Activated T-helper 2 cell treated with anti-CD3 and anti-CD28 coated beads, Interferon-gamma antibody, Interleukin-2, Interleukin-4, amounts not matched to agents 10 μg/mL and 5 μg/mL and 100 μg/mL, durations not matched to agents 14 hours and 24 hours and 36 hours (primary cell): ENCODE measurements at places on chromosomes 16 and 17. TPM values are rescaled to one million over a fixed set of nuclear protein-coding genes. Genes with fewer than 3 reads are reported as not detected.

Gene WDR45B
- 63.1 and 66.9 TPM in 2 replicates for total RNA-seq

Gene KRTAP3-3
- not detected in 2 replicates for total RNA-seq

- no peak for DNase-seq
- H3K4me1 ChIP-seq: peaks cover 21% of the 10 kb centered on the region
- H3K27me3 ChIP-seq: peaks cover 2% of the 10 kb centered on the region
- no peak overlapping the region for H3K4me3 ChIP-seq
These were observed 41.2 kb downstream of the PRMT7 start for GRCh38 chr16:68351991-68352431.

GRCh38 chr16:79426663-79427062, 173.9 kb downstream of the MAF start:
- peaks cover 11% of the 10 kb centered on the region for H3K27me3 ChIP-seq
- no peak overlapping the region for H3K27ac ChIP-seq
- H3K4me1 ChIP-seq: no peaks in the 10 kb centered on the region
- no peak overlapping the region for H3K4me3 ChIP-seq

DNA sequence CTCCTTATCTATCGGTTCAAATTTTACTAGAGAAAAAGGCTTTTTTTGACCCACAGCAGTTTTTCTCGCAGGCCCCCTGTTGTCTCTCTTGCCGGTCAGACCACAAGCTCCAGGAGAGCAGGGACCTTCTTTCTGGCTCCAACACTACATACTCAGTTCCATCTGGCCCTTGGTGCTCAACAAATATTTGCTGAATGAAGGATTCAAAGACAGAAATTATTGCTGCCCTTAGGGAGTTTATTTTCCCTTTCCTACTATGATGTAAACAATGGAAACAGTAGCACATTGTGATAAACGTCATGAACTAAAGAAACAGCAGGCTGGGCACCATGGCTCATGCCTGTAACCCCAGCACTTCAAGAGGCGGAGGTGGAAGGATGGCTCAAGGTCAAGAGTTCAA, 59.0 kb upstream of the ATP2A3 start:
- H3K4me1 ChIP-seq: no peaks in the 10 kb centered on the region
- H3K27ac ChIP-seq: no peak overlapping the region
- H3K36me3 ChIP-seq: peaks cover 90% of the 10 kb centered on the region

Gene PPP1R27
- total RNA-seq: not detected in 2 replicates

GRCh38 chr17:31686495-31686894, 172.5 kb downstream of the COPRS start:
- peaks cover 18% of the 10 kb centered on the region for H3K27me3 ChIP-seq
- H3K4me3 ChIP-seq: no peak overlapping the region
- no peak overlapping the region for H3K27ac ChIP-seq
- no peaks in the 10 kb centered on the region for H3K36me3 ChIP-seq

DNA sequence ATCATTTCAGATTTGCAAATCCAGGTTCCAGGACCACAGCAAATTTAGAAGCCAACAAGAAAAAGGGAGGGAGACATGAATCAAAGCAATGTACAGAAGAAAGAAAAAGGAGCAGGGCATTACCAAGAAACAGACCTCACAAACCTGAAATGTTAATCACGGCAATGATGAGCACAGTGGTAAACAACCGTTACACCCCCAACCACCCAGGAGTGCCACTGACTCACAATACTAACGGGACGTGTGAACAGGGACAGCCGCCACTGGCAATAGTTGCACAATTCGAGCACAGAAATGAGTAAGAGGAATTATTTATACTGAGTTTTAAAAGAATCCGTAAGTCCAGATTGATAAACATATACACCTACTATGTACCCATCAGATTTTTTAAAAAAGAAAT, 13.8 kb downstream of the USP22 start:
- H3K36me3 ChIP-seq: peaks cover 65% of the 10 kb centered on the region
- no peak for DNase-seq
- peak overlapping the region; percentile 65 for H3K27ac ChIP-seq

DNA sequence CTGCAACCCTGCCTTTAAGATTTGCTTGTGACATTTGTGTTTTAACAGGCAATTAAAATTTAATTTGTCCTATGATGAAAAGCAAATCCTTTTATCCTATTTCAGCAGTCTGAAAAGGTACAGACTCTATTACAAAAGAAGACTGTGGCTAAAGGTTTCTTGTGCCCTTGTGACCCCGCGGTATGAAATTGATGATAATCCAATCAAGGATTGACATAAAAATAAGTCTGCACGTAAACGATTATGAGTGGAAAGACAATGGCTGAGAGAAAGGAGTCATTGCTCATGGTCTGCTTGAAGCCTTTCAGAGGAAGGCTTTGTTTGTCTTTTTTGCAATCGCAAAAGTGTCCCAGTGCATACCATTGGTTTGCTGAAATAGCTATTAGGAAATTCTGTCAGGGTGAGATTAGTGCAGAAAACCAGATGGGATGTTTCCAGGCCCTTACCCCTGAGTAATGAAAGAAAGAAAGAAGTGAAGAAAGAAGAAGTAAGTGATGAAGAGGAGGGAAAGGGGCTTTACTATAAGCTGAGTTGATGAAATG, 867.8 kb upstream of the CDH8 start:
- H3K4me1 ChIP-seq: no peaks in the 10 kb centered on the region
- H3K4me3 ChIP-seq: no peak overlapping the region
- DNase-seq: no peak

Gene CSNK2A2
- total RNA-seq: 90.5 and 93.9 TPM in 2 replicates

Gene FMNL1
- total RNA-seq: 469 and 475 TPM in 2 replicates

DNA sequence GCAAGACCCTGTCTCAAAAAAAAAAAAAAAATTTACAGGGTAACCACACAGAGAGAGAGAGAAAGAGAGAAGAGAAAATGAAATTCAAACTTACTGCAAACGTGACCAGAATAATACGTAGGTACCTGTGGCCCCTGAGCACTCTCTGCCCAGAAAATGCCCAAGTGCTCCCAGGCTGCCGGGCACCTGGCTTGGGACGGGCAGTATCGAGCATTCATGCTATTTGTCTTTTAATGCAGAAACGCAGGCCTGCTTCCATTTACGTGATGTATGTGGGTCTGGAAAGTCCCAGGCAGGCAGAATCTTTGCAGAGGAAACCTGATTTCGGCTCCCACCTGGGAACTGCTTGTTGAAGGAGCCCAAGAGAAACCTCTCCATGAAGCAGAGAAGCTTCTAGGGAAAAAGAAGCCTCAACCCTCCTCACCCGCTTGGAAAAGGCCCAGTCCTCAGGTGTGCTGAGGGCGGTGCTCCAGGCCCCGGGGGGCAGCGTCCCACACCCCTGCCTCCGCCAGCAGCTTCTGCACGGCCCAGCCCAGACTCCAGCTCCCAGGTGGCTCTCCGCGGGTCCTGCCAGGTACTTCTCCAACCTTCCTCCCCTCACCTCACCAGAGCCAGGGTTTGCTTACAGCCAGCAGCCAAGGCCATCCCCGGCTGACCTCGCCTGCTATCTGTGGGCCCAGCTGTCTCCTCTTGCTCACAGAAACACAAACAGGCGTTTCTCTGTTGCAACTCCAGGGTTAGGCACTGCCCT, 14.0 kb downstream of the RPH3AL start:
- H3K27ac ChIP-seq: no peak overlapping the region
- no peak overlapping the region for H3K4me3 ChIP-seq
- DNase-seq: no peak
- H3K36me3 ChIP-seq: no peaks in the 10 kb centered on the region
- no peaks in the 10 kb centered on the region for H3K4me1 ChIP-seq

GRCh38 chr16:22053921-22054341, 38.4 kb upstream of the VWA3A start:
- H3K27ac ChIP-seq: peak overlapping the region; percentile 28
- H3K36me3 ChIP-seq: peaks cover 13% of the 10 kb centered on the region

GRCh38 chr16:76970087-76970744, 220.8 kb upstream of the MON1B start:
- no peaks in the 10 kb centered on the region for H3K36me3 ChIP-seq
- H3K27ac ChIP-seq: no peak overlapping the region
- DNase-seq: no peak
- no peak overlapping the region for H3K4me3 ChIP-seq
- no peaks in the 10 kb centered on the region for H3K4me1 ChIP-seq
- H3K27me3 ChIP-seq: peaks cover 8% of the 10 kb centered on the region

DNA sequence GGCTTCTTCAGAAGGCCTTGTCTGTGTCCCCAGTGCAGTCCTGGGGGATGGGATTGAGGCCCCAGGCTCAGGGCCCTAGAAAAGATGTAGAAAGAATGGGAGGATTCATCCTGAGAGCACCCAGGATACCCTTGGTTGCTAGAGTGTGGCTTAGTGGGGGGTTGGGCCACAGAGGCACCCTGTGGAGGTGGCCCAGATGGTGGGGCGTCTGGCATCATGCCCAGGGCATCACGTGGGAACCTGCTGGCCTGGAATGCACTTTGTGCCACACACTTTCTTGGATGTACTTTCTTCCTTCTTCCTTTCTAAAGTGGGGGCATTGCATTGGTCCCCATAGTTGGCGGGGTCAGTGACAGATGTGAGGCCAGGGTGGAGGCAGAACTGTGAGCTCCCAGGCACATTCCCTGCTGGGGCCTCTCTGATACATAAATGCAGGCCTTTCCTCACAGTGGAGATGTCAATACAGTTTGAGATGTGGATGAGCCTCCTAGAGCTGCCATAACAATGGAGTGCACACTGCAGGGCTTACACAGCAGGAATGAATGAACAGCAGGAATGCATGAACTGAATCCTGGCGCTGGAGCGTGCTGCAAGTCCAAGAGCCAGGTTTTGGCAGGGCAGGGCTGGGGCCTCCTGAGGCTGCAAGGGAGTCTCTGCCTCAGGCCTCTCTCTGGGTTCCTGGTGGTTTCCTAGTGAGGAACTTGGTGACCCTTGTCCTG, 43.3 kb downstream of the MGAT5B start:
- no peak overlapping the region for H3K4me3 ChIP-seq
- no peaks in the 10 kb centered on the region for H3K27me3 ChIP-seq
- H3K4me1 ChIP-seq: no peaks in the 10 kb centered on the region
- no peak for DNase-seq

DNA sequence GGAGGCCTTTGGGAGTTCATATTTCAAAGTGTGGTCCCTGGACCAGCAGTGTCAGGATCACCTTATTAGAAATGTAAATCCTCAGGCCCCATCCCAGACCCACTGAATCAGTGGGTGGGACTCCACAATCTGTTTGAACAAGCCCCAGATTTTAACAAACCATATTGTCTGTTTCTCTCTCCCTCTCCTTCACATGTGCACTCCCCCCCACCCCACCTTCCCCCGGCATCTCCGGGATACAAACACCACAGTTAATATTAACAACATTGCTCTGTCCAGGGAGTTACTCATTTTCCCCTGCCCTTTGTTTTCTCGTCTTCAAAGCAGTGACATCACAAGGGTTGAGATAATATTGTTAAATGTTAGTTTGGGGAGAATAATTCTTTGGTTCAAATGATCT, 127.3 kb downstream of the KATNIP start:
- H3K27ac ChIP-seq: no peak overlapping the region
- DNase-seq: no peak
- no peak overlapping the region for H3K4me3 ChIP-seq
- H3K36me3 ChIP-seq: no peaks in the 10 kb centered on the region

DNA sequence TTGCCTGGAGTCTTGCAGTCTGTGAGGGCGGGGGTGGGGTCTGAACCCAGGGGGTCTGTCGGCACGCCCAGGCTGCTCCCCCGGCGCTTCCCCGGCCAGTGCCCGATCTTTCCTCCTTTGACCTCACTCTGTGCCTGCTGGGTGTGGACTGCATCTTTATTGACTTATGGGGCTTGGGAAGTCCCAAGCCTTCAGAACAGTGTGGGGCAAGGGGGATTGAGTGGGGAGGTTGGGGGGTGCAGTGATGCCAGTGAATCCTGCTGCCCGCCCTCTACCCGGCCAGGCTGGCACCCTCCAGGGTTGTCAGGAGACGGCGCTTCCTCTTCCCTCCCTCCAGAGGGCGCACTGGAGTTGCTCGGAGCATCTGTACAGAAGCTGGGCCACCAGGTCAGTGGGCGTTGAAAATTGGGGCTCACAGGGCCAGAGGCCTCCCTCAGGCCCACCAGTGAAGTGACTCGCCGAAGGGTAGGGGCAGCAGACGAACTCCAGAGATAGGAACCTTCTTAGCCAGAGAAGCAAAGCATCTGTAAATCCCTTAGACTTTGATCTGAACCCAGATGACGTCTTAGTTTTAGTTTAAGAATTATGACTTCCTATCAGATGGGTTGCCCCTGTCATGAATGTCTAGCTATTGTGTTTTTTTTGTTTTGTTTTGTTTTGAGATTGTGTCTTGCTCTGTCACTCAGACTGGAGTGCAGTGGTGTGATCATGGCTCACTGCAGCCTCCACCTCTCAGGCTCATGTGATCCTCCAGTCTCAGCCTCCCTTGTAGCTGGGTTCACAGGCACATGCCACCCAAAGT, 184.8 kb upstream of the CIBAR2 start:
- no peak overlapping the region for H3K27ac ChIP-seq
- peak; percentile 49 for DNase-seq
- H3K27me3 ChIP-seq: peaks cover 4% of the 10 kb centered on the region

GRCh38 chr17:43545383-43545632, 832 bp downstream of the ETV4 start:
- H3K4me3 ChIP-seq: peak overlapping the region; percentile 90
- H3K27ac ChIP-seq: no peak overlapping the region
- peaks cover 43% of the 10 kb centered on the region for H3K27me3 ChIP-seq
- peaks cover 19% of the 10 kb centered on the region for H3K4me1 ChIP-seq
- H3K36me3 ChIP-seq: no peaks in the 10 kb centered on the region

- DNase-seq: no peak
- H3K4me3 ChIP-seq: no peak overlapping the region
- H3K27ac ChIP-seq: no peak overlapping the region
- no peaks in the 10 kb centered on the region for H3K36me3 ChIP-seq
- no peaks in the 10 kb centered on the region for H3K27me3 ChIP-seq
These were observed 67.3 kb downstream of the RBFOX3 start for GRCh38 chr17:79543531-79543930.

Gene TMC8
- total RNA-seq: 196 and 208 TPM in 2 replicates

Gene JMJD8
- 48.8 and 52.9 TPM in 2 replicates for total RNA-seq

Gene MARVELD3
- not detected in 2 replicates for total RNA-seq

Gene MYCBPAP
- total RNA-seq: 3.1 and 4.4 TPM in 2 replicates

DNA sequence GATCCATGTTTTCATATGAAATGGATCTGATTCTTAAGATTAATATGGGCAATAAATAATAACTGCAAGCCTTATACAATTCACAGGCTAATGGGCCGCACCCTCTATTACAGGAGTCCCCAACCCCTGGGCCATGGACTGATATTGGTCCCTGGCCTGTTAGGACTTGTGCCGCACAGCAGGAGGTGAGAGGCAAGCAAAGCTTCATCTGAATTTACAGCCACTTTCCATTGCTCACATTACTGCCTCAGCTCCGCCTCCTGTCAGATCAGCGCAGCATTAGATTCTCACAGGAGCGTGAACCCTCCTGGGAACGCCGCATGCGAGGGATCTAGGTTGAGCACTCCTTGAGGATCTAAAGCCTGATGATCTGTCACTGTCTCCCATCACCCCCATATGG, 26.8 kb downstream of the METTL16 start:
- H3K4me3 ChIP-seq: no peak overlapping the region
- H3K4me1 ChIP-seq: peaks cover 19% of the 10 kb centered on the region
- DNase-seq: no peak

- DNase-seq: no peak
- H3K27ac ChIP-seq: no peak overlapping the region
- H3K4me1 ChIP-seq: no peaks in the 10 kb centered on the region
- H3K4me3 ChIP-seq: no peak overlapping the region
These were observed 32.5 kb downstream of the NMT1 start for GRCh38 chr17:45093444-45094110.

- peaks cover 2% of the 10 kb centered on the region for H3K4me1 ChIP-seq
- H3K4me3 ChIP-seq: no peak overlapping the region
- DNase-seq: no peak
- H3K27me3 ChIP-seq: no peaks in the 10 kb centered on the region
- H3K27ac ChIP-seq: no peak overlapping the region
These were observed 15.9 kb downstream of the ANKRD40 start for GRCh38 chr17:50691550-50692447.

GRCh38 chr17:48970865-48971687, 2.7 kb upstream of the GIP start:
- no peaks in the 10 kb centered on the region for H3K36me3 ChIP-seq
- H3K27me3 ChIP-seq: peaks cover 19% of the 10 kb centered on the region
- H3K4me3 ChIP-seq: no peak overlapping the region
- no peak for DNase-seq
